Tongue (tissue), 3 donors: ENCODE measurements at places on chromosomes 2 and 18. TPM values are rescaled to one million over a fixed set of nuclear protein-coding genes. Genes with fewer than 3 reads are reported as not detected.

DNA sequence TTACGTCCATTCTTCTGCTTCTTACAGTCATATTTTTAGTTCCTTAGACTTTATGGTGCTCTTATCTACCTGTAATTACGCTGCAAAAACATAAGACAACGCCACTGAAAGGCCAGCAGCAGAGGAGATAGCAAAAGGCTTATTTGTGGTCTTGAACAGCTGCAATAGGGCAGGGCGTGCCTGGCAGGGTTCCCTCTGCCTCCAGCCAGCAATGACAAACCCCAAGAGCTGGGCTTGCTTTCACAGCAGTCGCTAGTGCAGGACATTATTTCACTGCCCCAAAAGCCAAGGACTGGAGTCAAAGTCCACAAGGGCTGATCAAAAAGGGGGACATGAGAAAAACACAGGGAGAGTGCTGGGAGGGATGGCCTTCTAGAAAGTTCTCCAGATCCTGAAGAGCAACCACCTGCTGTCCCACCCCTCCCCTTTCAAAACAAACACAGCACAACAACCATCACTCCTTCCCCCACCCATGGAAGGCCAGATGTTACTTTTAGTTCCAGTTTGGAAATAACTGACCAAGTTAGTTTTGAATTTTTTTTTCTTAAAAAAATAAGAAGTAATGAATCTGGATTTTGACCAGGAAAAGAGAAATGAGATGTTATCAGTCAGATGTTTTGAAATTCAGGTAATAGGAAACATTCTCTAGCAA is 127.8 kb downstream of the RBMS1 start:
- peak; percentile 81 for DNase-seq

- no peak for DNase-seq
Measured at GRCh38 chr2:225027061-225027762, 15.1 kb downstream of the DOCK10 start.

ADRA2B gene
- total RNA-seq, result 5.2 TPM

GRCh38 chr2:239143858-239144712 is 256.7 kb downstream of the HDAC4 start:
- DNase-seq, result peak; percentile 68

- DNase-seq, result no peak
Measured at GRCh38 chr2:225006730-225007129, 35.5 kb downstream of the DOCK10 start.

- DNase-seq, result no peak
Measured at GRCh38 chr18:69000366-69000765, 202.5 kb downstream of the CCDC102B start.

PLGLB2 gene
- 2.6 TPM for total RNA-seq

B4GALT6 gene
- 7.2 TPM for total RNA-seq

ADAM23 gene
- 21.3 TPM for total RNA-seq

ERBB4 gene
- total RNA-seq, result 17.8 TPM

PDCL3 gene
- 20.9 TPM for total RNA-seq

DNA sequence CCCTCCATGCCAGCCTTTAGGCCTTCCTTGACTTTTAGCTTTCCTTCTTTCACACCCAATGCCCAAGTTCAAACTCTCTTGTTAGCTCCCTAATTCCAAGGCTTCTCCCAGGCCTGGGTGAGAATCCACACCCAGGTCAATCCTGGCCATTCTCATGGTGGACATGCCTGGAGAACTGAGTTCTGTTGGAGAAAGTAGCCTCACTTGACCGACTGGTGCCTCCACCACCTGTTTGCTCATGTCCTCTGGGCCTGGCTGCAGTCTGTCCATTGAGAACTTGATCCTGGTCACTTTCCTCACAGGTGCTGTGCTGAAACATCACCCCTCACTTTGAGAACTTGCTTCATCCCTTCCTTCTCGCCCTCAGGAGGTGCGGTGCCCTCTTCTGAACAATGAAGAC is 189.1 kb upstream of the TWIST2 start:
- no peak for DNase-seq
